ENCODE measurements at places on chromosomes 12 and 14.

DNA sequence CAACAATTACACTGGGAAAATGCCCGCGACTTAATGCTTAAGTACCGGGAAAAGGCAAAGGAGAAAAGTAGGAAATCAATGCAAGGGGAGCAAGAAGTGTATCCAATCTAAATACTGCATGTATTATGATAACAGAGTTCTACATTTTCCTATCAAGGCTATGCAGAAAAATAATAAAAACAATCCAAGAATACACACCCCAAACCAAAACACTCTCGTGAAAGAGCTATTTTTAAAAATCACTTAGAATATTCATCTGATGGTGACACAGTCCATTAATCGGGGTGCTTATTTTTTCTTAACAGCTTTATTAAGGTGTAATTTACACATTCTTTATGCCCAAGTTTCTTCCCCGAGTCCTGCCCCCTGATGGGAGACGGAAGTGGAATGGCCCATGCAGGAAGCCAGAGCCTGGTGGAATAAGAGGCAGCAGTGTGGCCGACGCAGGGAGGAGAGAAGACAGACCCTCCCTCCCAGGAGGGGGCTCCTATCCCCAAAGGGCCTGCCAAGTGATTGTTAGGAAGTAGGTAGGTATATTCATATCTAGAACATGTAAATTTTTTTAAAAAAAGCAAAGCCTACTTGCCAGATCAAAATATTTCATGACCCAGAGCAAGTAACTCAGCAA lies 174.3 kb downstream of the FOXN3 start:
- no peak for DNase-seq

- no peak for DNase-seq
Observed at GRCh38 chr12:24821691-24822090, 127.2 kb downstream of the BCAT1 start.

DNA sequence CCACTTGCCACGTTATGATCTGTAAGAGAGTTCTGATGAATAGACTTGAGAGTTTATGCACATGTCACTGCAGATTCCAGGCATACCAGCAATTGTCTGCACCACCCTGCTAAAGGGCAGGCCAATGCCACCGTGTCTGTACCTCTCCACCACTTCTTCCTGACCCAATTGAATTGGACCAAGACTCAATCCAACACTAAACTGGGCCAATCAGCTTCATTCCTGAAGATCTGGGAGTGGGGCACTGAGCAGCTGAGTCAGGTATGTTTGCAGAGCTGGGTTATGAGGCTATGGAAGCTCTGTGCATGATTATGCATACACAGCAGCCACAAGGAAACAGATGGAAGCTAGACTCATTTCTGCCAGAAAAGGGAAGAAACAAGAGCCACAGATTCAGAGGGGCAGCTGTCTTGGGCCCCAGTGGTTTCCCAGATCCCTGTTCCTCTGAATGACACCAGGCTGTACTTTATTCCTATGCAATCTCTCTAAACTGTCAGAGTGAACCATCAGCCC lies 28.0 kb downstream of the DAO start:
- peak; percentile 81 for DNase-seq

DNA sequence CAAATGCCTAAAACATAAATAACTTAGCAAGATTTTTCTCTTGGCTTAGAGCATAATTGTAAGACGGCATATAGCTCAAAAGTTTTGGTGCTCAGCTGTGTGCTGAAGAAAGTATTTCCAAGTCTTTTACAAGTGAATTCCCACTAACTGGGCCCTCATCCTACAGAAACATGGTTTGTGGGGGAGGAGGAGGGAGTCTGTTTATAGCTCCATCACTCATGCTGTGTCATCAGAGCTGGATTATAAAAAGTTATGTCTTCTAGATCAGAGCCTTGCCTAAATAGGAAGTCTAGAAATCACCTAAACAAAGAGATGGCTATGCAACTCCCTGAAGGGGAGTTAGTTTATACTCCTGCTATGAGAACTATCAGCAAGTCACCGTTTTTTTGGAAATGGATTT lies 65.9 kb upstream of the OTOGL start:
- no peak for DNase-seq

DNA sequence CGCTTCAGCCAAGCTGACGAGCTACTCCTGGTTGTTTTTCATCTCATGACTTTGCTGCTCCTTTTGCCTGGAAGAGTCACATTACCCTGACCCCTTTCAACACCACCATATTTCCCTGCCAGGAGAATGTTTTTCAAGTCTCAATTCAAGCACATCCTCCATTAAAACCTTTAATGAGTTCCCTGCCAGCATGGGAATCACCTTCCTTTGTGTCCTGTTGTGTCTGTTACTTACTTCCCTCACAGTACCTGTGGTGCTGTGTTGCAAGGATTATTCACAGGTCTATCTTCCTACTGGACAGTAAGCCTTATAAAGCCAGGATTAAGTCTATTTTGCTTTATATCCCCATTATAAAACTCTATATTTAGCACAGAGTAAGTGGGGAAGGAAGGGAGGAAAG lies 13.6 kb upstream of the SLC35F4 start:
- DNase-seq, result no peak

DNA sequence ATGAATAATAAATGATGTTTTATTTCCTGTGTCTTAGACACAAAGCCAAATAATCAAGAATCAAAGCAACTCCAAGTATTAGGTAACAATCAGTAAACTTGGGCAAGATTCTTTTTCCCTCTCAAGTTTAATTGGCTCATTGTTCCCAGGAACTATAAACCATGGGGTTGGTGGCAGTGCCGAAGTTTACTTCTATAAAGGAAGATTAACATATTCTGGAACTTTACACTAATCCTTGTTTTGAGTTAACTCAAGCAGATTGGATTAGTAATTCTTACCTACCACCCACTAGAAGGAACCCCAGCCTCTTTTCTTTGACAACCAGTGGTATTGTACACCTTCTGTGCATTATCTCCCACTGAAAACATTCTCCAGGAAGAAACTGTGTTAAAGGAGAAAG lies 197.1 kb downstream of the EXOC5 start:
- DNase-seq, result no peak

GRCh38 chr14:69259168-69259526 lies 811 bp upstream of the GALNT16 start:
- no peak for DNase-seq
